ENCODE measurements at places on chromosomes 1 and 21. TPM values are rescaled to one million over a fixed set of nuclear protein-coding genes. Genes with fewer than 3 reads are reported as not detected.

The SPRR5 gene
- not detected for total RNA-seq

The IVL gene
- total RNA-seq = not detected

The MPZ gene
- total RNA-seq = 2.1 TPM

The FLG2 gene
- not detected for total RNA-seq

The LCE2A gene
- total RNA-seq = not detected

The ZNF593OS gene
- not detected for total RNA-seq

The CHI3L1 gene
- not detected for total RNA-seq

The SDC3 gene
- 35.6 TPM for total RNA-seq

The CR1L gene
- total RNA-seq = not detected

The CBS gene
- total RNA-seq = 66.5 TPM

The JAK1 gene
- 76.9 TPM for total RNA-seq

The FCN3 gene
- not detected for total RNA-seq

The TNFSF4 gene
- 3.3 TPM for total RNA-seq

The FAM131C gene
- total RNA-seq = not detected

The C1orf167 gene
- total RNA-seq = not detected

The FMOD gene
- total RNA-seq = 4.7 TPM

The DENND1B gene
- total RNA-seq = 3.5 TPM

The CD1B gene
- total RNA-seq = not detected

The TRIM17 gene
- total RNA-seq = 0.39 TPM

The VANGL2 gene
- total RNA-seq = 2.6 TPM

The KRTAP19-7 gene
- total RNA-seq = not detected

The FAM151A gene
- not detected for total RNA-seq

The DNMT3L gene
- total RNA-seq = not detected

The SMCP gene
- not detected for total RNA-seq

The PCAT6 gene
- 0.65 TPM for total RNA-seq

The SPRR2E gene
- total RNA-seq = not detected

The TGFB2 gene
- 27.2 TPM for total RNA-seq

The GBP7 gene
- total RNA-seq = not detected

The MX2 gene
- 0.80 TPM for total RNA-seq

The KLHDC9 gene
- total RNA-seq = 0.96 TPM

The SLC45A1 gene
- total RNA-seq = 4.3 TPM

The SLC16A4 gene
- total RNA-seq = 21.7 TPM

The UBR4 gene
- total RNA-seq = 66.2 TPM

The FAM76A gene
- 8.7 TPM for total RNA-seq

The SLX9 gene
- 15.5 TPM for total RNA-seq

The ANKRD35 gene
- 8.8 TPM for total RNA-seq

The PLA2G2F gene
- total RNA-seq = not detected
